CD8-positive, alpha-beta memory T cell (primary cell): ENCODE measurements at places on chromosomes 11 and 22. TPM values are rescaled to one million over a fixed set of nuclear protein-coding genes. Genes with fewer than 3 reads are reported as not detected.
A peak's percentile ranks its signal among the peaks of the same experiment; 100 is the strongest.

DNA sequence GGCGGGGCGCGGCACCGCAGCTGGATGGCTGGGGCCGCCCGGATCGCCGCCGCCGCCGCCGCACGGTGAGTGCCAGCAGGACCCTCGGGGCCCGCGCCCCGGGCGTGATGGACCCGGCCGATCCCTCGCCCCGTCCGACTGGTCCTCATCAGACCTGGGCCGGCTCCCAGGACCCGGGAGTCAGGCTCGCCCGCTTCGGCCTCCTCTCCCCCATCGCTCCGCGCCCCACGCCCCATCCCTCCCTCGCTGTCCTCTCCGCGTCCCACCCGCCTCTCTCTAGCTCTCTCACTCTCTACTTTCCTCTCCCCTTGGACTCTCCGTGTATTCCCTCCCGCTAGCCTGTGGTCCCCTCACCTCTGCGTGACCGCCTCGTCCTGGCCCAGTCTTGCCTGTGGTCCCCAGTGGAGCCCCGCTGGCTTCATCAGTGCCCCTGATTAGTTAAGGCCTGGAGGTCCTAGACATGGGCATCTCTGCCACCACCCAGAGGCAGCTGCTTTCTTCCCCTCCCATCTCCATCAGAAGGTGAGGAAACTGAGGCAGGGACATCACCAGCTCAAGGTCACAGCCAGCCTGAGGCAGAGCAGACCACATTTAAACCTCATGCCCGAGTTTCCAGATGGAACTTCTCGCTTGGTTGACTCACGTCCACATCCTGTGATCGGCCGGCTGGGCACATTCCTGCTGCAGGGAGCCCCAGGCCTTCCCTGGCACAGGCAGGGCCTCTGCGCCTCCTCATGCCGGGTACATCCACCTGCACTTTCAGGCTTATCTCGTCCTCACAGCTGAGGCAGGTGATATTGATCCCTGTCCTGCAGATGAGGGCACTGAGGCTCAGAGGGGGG, 429 bp downstream of the SLC39A13 start:
- H3K4me1 ChIP-seq: peaks cover 19% of the 10 kb centered on the region

DNA sequence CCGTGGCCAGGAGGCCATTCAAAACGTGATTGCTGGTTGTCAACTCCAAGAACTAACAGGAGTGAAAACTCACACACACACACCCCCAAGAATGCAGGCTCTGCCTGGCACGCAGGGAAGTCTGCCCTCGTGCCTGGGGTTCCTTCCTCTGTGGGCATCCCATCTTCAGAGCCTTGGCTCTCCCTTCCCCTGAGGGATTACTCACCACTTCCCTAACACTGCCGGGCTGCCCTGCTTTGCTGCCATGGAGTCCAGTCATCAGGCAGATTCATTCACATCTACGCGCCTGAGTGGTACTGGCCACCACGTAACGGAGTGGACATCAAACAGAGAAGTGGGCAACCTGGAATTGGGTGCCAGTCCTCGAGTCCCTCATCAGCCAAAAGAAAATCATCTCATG, 120.7 kb upstream of the TMEM45B start:
- no peaks in the 10 kb centered on the region for H3K36me3 ChIP-seq
- H3K4me1 ChIP-seq: peaks cover 8% of the 10 kb centered on the region
- no peak for DNase-seq
- no peaks in the 10 kb centered on the region for H3K27me3 ChIP-seq

DNA sequence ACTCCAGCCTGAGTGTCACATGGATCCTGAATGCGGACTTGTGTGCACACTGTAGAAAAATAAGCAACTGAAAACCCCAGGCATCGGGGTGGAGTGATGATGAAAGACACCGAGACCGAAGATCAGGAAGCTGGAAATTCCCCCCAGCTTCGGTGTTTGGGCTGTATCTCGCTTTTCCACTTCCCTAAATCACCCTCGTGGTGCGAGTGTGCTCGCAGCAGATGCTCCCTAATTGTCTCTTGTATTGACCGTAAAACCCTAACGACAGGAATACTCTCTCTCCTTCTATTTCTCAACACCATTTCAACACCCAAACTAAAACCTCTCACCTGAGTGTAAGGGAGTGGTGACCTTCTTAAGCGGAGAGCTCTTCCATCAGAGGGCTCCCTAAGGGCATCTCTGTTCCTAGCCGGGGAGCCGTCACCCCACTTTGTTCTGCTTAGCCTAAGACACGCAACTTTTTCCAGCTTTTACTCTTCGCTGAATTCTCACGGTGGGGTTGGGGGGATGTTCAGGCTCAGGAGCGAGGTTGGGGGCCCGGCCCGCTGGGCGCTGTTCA, 635 bp upstream of the GRK3 start:
- H3K4me1 ChIP-seq: peaks cover 13% of the 10 kb centered on the region
- H3K36me3 ChIP-seq: no peaks in the 10 kb centered on the region
- H3K4me3 ChIP-seq: peak overlapping the region; percentile 69
- DNase-seq: no peak

The OR8G5 gene
- not detected for total RNA-seq
